ENCODE measurements at places on chromosomes 2 and 18.

DNA sequence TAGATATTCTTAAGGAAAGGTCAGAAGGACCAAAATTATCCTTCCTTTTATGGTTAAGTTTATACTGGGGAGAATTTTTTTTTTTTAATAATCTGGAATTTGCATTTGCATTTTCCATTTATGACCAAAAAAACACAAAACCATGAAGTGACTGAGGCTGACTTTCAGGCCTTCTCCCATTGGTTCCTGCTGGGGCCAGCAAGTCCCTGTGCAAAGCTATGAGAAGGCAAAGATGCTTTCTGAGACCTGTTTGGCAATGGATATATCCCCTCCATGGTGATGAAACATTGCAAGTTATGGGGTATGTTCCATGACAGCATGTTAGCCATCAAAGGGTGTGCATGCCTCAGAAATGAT is 60.8 kb downstream of the KIAA2012 start:
- no peak for DNase-seq

- DNase-seq, result no peak
Measured at GRCh38 chr18:36308711-36309435, 11.4 kb downstream of the FHOD3 start.

DNA sequence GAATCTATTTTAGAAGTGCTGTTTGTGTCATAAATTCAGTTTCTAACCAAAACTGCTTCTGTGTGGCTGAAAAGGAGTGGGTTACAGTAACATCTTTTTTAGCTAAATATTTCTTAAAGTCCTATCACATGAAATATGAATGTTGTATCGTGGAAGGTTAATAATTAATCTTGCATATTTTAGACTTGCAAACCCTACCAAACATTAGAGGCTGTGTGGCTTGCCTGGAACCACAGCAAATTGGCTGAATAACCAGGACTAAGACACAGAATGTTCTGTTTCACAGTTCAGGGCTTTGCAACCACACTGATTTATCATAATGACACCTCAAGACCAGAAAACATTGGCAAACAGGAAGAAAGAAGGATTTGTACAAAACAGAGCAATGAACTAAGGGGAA is 208.9 kb upstream of the CNTNAP5 start:
- no peak for DNase-seq

- DNase-seq, result no peak
Measured at GRCh38 chr2:74740741-74741431, 86.8 kb downstream of the SEMA4F start.

- DNase-seq, result no peak
Measured at GRCh38 chr18:79515944-79516351, 120.2 kb downstream of the NFATC1 start.

- DNase-seq, result peak; percentile 10
Measured at GRCh38 chr18:12657684-12658425, at the start of gene SPIRE1. Gene SPIRE1 (minus strand): TSS chr18:12658107. CDS start chr18:12657866, 241 bp downstream.

DNA sequence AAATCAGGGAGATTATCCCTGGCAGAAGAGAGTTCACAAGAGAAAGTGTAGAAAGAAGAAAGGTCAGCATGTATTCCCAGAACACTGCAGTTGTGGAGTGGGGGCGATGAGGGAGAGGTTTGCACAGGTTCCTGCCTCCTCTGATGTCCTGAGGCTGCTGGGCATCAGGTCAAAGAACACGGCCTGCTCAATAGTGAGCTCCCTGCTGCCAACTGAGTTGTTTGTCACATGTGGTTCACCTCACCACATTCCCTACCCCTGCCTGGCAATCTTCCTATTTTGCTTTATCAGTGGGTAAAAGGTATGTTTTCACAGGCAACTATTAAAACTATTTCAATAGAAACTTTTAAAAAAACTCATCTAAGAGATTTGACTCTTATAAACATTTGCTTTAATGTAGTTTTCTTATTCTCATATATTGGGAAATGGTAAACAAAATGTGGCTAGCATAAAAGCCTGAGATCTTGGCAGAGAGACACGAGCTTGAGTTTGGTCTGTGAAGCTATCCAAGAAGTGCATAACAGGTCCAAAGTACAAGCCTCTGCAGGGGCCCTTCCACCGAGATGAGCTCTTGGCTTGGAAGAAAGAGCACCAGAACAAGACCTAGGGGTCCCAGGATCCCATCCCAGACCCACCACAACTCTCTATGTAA is 123.9 kb upstream of the SRD5A2 start:
- DNase-seq, result no peak

- peak; percentile 12 for DNase-seq
Measured at GRCh38 chr18:13726972-13727331, 479 bp downstream of the RNMT start.

DNA sequence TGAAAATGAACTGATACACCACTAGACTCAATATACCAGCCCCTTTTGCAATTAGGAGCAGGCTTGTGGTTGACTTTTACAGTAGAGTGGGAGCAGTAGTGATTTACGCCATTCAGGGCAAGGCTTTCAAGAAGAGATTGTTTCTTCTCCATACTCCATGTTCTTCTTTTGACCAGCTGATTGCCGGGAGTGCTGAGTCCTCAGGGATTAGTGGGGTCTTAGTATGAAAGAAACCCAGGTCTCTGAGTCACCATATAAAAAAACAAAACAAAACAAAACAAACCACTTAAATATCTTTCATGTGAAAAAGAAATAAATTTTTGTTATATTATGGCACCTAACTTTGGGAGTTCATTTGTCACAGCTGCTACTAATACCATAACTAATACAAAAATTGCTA is 465.6 kb upstream of the TRIB2 start:
- DNase-seq, result no peak

GRCh38 chr2:66849153-66849755 is 414.3 kb downstream of the MEIS1 start:
- DNase-seq, result no peak

DNA sequence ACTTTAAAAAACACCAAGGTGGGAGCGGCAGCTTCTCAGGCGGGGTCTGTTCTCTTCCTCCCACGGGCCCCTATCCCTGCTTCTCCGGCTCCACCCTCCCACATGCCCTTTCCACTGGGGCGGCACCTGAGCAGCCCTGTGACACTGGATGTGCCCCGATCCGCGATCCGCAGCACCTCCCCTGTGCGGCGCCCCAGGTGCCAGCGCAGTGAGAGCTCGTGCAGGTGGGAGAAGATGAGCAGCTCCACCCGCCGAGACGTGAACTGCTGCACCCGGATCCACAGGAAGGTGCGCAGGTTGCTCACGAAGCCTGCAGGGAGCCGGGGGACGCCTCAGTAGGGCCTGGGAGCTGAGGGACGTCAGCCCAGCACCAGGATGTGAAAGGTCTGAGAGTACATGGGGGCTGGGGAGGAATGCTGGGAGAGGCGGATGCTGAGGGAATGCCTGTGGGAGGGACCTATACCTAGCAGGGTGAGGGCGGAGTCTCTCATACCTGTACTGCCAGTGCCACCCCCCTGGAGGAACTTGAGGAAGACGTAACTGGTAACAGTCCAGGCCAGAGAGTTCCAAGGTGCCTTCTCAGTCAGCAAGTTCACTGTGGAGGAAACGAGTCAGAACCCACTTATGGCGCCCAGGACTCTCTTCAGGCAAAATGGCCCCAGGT is 2.8 kb downstream of the ABCB6 start:
- DNase-seq, result no peak

GRCh38 chr2:215382011-215382410 is 53.9 kb downstream of the FN1 start:
- DNase-seq, result no peak

DNA sequence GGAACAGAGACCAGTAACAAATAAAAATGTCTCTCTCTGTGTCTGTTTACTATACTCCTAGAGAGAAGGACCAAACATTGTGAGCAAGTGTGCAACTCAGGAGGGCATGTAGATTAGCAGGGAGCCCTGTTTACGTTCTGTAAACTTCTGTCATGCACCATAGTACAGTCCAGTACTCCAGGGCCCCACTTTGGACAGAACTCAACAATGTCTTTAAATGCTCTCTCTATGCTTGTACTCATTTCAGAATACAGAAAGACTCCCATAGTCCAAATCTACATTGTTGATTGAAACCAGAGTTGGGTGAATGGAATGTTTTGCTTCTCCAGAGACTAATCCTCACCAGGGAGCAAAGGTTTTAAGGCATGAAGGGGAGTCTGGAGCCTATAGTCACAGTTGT is 934.8 kb downstream of the NRXN1 start:
- no peak for DNase-seq

- no peak for DNase-seq
Measured at GRCh38 chr2:235194351-235194750, 242.5 kb downstream of the SH3BP4 start.

DNA sequence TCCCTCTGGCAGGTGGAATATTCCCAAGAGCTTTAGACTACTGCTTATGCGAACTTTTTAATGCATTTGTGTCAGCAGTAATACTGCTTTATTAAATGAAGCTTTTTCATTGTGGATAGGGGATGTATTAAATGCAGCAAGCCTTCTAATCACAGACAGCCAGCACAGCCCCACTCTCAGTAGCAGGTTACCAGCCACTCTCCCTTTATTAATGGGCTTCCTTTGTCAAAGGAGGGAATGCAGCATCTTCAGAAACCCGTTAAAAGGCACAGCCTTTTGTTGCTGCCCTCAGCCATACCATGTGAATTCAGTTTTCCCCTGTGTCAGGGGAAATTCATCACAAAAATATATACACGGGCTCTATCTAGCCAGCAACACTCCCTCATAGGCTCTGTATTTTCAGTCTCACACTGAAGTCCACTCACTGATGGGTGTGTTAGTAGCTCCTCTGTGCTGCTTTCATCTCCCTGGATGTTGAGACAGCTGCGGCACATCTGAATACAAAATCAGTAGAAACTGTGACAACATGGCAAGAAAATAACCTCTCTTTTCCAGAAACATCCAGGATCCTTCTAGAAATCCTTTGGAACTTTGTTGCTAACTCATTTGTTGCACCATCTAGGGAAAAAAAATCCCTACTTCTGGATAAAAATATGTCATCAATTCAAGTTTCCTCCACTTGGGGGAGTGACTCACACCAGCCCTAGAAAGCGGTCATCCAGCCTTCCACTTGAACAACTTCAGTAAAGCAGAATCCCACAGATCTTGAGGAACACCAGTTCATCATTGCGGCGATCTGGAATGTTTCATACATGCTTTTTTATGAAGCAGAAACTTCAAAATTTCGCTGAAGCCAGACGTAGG is 48.4 kb downstream of the LRRTM1 start:
- DNase-seq, result no peak

DNA sequence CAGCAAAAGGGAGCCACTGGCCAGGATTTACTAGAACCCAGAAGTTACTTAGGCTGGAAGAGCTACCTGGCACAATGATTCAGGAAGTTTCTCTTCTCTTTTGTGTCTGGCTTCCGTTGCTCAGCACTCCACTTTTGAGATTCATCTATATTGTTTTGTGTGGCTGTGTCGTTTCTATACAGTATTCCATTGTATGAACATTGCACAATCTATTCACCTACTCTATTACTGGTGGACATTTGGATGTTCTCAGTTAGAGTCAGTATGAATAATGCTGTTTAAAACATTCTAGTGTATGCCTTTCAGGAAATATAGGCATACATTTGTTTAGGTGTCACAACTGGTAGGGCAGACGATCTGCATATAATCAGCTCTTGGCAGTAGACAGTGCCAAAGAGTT is 36.3 kb upstream of the EPHA4 start:
- no peak for DNase-seq

- DNase-seq, result no peak
Measured at GRCh38 chr2:238979636-238980035, 131.8 kb downstream of the TWIST2 start.

GRCh38 chr2:216107760-216108159 is 1.4 kb upstream of the XRCC5 start:
- DNase-seq, result no peak

GRCh38 chr18:48679236-48679635 is 140.4 kb downstream of the CTIF start:
- DNase-seq, result no peak

- no peak for DNase-seq
Measured at GRCh38 chr2:5691221-5691984, 781 bp upstream of the SOX11 start.

DNA sequence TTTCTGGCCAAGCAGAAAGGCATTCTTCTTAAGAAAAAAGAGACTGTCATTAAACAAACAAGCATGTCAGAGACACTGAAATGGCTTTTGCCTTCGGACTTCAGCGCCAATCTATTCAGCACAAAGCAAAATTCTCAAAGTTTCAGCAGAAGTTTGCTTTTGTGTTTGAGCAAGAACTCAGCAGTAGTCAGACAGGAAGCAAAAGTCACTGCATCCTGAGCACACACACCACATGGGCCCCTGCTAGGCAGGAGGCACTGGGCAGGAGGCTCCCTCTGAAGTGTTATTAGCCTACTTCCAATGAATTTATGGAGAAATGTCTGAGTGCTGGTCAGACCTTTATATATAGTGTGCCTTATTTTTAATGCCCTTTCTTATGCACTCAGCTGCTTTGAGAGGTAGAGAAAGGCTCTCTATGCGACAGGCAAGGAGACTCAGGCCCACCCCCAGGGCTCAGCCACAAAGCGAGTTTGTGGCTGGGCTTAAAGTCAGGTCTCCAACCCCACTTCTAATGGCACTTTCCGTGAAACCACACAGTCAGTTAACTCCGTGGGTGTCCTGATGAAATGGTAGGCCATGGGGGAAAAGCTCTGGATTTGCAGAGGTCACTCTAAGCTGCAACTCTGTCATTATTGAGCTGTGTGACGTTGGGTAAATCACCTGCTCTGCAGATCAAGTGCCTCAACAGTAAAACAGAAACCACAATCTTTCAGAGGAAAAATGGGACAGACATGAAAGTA is 161.0 kb upstream of the TMEM200C start:
- no peak for DNase-seq

DNA sequence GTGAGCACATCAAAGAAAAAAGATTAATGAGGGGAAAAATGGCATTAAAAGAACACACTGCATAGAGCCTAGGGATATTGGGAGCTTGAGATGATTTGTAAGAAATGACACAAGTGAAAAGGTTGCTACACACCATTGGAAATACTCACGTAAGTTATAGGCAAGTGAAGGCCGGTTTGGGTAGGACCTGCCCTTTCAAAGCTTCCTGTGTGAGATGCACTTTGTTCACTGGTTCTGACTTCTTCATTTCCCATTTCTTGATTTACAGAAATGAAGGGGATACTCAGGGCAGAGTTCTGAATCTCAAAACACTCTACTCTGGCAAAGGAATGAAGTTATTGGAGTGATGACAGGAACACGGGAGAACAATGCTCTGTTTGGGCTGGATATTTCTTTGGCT is at the start of gene IL18RAP:
Gene IL18RAP, plus strand, starts transcription at position 251 of the 400 bp plus-strand sequence. Its CDS starts 118 bp downstream, at position 369.
- no peak for DNase-seq

- DNase-seq, result no peak
Measured at GRCh38 chr2:106868275-106868674, 17.7 kb downstream of the ST6GAL2 start.

DNA sequence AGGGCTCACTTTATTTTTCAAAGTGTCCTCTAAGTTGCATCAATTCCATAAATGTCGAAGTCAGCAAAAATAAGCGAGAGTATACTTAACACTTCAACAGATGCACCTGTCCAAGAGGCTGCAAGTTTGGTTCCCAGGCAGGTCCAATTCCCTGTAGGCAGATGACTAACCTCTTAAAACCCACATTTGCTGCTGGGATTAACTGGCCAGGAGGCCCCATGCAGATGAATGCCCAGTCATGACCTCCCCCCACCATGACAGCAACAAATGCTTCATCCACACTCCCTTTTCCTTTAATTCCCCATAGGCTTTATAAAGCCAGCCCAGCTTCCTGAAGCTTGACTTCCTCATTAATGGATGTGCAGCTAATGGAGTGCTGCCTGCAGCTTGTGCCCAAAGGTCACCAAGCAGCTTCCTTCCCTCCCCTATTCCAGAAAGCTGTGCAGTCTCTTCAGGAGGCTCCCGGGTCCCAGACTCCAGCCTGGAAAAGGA is 35.7 kb downstream of the REEP1 start:
- DNase-seq, result no peak

All from activated T-helper 9 cell treated with anti-CD3 and anti-CD28 coated beads, Interleukin-2, amount 50 U/mL, for 16 hours (primary cell).